ENCODE measurements at places on chromosomes 7 and 10.
A peak's percentile ranks its signal among the peaks of the same experiment; 100 is the strongest.

DNA sequence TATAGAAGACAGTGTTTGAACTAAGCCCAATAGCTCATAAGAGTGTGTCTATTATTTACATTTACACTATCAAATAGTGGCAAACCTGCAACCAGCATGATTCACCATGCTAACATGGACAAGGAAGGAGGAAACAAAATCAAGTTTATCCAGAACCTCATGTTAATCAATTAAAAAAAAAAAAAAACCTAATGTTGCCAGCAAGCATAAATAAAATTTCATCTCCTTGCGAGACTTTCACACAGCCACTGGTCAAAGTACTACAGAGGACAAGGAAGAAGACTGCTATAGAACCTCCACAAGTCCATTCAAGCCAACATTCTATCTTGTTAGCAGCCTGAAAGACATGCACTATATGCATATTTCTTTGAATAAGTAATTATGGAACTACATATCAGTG is 9.7 kb downstream of the TM9SF3 start:
- DNase-seq = no peak

GRCh38 chr10:110141871-110142635 is 65.4 kb upstream of the MXI1 start:
- no peak for DNase-seq

- no peak for DNase-seq
Observed at GRCh38 chr10:31739711-31740110, 188.9 kb downstream of the ARHGAP12 start.

GRCh38 chr10:36872702-36873393 is 252.6 kb upstream of the ANKRD30A start:
- no peak for DNase-seq

- no peak for DNase-seq
Observed at GRCh38 chr7:18547509-18548187, 52.1 kb downstream of the HDAC9 start.

DNA sequence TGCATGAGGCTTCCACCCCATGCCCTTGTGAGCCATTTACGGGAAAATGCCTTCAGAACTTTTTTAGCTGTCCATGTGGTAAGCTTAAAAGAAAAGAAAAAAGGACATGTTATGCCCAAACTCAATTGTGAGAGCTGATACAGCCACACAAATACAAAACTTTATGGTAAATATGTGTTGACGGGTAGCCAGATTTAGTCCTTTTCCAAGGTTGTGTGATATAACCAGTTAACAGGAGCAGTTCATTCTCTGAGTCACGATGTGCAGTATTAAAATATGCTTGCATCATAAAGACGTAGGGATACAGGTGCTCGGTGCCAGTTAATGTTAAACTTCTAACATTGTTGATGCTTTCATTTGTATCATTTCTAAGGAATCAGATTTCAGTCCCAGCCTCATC is 350.4 kb downstream of the DNAJB6 start:
- DNase-seq = no peak

DNA sequence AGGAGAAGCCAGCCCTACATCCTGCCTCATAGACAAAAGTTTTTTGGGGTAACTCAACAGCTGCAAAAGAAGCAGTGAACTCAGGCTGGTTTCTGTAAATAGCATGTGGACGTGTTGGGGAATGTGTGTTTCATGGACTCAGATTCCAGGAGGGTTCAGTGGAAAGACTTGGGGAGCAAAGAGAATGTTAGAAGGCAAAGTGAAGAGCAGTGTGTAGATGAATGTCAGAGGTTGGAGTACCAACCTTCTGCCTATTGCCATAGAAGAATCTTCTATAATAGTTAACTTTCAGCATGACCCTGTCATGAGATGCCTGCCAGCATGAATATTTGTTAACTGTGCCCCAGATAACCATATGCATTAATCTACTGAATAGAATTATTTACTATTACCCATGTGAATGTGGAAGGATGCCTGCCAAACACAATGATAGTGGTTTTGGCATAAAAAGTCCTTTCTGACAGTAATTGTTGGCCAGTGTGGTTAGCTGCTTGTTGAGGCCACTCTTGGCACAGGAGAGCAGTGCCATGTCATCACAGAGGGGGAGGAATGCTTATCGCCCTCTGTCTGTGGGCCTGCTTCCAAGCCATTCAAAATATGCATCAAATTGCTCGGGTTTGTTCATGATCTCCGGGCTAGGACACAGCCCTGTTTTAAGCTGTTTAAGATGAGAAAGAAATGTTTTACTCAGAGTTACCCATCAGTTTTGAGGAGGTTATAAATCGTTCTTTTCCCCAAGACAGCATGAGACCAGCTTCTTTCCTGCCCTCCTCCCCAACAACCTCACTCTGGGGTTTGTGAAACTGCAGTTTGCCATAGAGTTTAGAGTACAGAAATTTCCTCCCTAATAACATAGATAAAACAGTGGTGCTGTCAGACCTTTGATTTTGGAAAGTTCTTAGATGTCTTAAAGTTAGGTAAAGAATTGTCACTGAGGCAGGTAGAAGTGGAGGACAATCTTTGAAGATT is 165.3 kb downstream of the WNT2 start:
- no peak for DNase-seq

DNA sequence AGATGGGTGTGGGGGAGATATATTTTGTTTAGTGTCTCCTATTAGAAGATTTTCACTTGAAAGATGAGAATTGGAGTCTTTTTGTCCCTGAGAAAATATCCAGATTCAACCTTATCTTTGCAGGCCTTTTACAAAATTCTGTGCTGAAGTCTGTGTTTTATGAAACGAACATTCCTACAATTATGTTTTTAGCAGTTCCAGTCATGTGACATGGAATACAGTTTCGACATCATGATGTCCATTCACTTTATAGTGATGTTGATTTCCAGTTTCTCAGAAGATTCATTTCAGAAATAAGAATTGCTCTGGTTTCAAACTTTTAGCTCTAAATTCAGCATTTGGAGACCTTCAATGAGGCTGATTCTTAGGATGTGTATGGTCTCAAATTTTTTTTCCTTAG is 54.4 kb downstream of the CACNB2 start:
- DNase-seq = no peak

DNA sequence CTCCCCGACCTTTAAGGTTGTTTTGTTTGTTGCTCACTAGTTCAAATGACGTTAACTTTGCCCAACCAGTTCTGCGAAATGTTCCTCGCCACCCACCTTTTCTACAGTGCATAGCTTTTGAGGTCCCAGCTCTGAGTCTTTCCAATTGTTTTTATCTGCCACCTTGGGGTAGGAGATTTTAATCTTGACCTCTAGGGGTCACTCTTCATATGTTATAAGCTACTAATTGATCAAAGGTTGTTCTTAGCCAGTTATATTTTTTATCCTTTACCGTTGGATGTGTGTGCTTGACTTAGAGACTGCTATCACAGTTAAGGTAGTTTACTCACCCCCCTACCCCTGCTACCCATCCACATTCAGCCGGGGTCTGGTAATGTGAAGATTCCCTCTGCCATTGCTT is 372.4 kb downstream of the SUGCT start:
- DNase-seq = no peak

GRCh38 chr10:4902571-4903011 is 60.6 kb upstream of the AKR1C1 start:
- no peak for DNase-seq

DNA sequence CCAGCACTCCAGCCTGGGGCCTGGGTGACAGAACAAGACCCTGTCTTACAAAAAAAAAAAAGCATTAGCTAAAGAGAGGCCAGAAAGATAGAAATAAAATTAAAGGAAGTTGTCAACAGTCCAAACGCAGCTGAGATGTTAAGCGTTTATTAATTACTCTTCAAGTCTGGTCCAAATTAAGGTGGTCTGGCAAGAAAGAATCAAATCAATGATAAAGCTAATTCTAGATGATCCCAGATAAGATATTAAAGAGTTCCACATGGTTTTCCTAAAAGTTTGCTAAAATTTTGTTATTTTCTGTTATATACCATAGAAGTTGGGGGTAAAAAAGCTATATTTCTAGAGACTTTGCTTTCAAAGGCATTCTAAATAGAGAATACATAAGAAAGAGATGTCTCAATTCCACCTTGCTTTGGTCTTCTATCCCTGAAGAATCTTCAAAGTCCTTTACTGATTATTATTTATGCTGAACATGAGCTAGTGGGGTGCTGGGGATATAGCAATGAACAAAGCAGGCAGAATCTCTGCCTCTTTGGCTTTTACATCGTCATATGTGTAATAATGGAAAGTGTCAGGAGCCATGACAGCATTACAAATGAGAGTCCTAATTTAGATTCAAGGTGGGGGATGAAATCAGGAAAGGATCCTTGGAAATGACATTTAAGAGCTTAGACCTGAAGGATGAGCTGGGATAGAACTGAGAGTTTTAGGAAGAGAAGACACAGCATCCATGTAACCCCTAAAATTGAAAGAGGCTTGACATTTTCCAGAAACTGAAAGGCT is 23.4 kb downstream of the FRA10AC1 start:
- DNase-seq = no peak

DNA sequence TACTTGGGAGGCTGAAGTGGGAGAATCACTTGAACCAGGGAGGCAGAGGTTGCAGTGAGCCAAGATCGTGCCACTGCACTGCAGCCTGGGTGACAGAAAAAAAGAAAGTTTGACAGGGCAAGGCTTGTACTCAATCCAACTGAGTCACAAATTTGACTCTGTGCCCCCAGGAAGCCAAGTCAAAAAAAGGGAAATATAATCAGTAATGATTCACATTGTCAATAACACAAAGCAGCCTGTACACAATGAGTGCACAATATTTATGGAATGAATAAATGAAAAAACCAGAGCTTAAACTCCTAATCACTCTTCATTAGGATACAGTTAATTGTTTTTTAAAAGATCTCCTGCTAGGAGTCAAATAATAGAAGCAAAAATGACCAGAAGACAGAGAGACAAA is 6.4 kb downstream of the NAPEPLD start:
- DNase-seq = no peak

- no peak for DNase-seq
Observed at GRCh38 chr7:54187886-54188685, 354.1 kb upstream of the VSTM2A start.

GRCh38 chr10:133132473-133133291 is 27.3 kb upstream of the KNDC1 start:
- DNase-seq = no peak

GRCh38 chr7:49294611-49295010 is 370.3 kb downstream of the CDC14C start:
- DNase-seq = no peak

- DNase-seq = no peak
Observed at GRCh38 chr7:90461219-90461618, 8.2 kb upstream of the PTTG1IP2 start.

DNA sequence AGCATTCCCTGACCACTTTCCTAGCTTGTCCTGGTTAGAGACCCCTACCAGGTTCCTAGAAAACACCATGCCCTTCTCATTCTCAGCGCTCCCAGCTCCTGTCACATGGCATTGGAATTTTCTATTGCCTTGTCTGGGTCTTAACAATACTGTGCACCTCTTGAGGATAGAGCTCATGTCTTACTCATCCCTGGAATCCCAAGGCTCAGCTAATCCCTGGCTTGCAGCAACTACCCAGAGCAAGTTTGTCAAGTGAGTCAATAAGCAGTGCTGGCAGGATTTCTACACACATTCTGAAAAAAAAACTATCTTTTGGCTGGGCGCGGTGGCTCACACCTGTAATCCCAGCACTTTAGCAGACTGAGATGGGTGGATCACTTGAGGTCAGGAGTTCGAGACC is 11.7 kb upstream of the PRDX3 start:
- DNase-seq = no peak

DNA sequence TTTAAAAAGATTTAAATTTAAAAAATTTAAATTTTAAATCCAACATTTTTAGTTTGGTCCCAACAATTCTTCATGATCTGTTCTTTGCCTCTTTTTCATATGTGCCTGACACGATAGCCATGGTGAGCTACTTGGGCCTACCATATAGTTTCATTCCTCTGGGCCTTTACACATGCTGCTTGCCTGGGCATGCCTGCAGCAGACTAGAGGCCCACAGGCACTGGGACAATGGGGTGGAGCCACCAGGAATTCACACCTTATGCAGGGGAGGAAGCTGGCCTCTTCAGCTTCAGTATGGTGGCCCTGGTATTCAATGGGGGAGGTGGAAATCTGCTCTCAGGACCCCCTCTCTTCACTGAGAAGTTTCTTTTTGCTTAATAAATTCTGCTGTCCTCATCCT is 37.8 kb upstream of the ZNF365 start:
- DNase-seq = no peak

DNA sequence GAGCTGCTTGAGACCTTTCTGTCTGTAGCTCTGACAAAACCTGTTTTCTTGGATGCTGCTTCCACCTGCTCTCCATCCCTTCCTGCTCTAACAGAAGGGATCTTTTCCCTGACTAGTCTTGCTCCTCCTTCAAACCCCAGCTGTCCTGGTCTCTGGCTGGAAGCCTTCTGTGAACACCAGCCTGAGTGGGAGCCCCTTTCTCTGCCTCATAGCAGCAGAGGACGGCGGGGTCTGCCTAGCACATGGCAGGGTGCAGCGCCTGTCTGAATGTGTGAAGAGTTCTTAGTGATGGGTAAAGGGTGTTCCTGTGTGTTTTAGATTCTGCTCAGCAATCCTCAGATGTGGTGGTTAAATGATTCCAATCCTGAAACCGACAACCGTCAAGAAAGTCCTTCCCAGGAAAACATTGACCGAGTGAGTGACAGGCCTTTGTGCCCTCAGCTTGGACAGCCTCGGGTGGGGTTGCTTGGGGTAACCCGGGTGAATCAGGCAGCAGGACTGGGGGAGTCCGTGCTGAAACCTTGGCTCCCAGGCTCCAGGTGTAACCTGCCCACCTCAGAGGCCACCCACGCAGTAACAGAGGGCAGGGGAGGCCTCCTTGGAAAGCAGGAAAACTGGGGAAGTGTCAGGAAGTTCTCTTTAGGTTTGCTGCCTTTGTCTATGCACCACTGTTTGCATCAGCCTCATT is 34.1 kb downstream of the NUB1 start:
- no peak for DNase-seq

- DNase-seq = no peak
Observed at GRCh38 chr10:130511766-130512165, 375.6 kb downstream of the GLRX3 start.

DNA sequence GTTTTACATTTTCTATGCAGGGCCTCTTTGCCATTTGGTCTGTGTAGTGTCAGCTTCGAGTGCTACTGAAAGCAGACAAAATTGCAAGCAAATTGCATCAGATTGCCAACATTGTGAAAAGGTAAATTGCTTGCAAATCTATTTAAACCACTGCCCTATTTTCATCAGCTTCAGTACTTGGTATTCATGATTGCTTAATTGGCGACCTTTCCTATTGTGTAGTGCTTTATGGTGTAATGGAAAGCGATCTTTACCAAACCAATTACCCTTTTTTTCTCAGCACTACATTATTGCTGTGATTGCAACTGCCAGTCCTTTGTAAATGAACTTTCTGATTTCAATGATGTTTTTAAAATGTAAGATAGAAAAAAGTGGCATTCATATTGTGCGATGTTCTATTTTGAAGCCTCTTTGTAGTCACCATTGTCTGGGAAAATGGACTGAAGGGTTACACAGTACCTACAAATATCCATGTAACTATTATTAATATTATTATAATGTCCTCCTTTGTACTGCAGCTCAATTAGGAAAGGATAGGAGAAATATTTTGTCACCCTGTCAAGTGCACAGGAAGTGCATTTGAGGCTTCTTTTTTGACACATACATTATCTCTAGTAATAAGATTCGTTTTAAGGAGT is 177.7 kb upstream of the SP8 start:
- DNase-seq = peak; percentile 1

Measured in T-helper 1 cell (primary cell).